ENCODE measurements at places on chromosomes 7 and 10.

- DNase-seq: no peak
Observed at GRCh38 chr7:55335151-55335550, 30.0 kb upstream of the LANCL2 start.

GRCh38 chr7:139950881-139951525 is 111.7 kb downstream of the PARP12 start:
- no peak for DNase-seq

- DNase-seq: no peak
Observed at GRCh38 chr10:119341459-119342301, 134.3 kb downstream of the GRK5 start.

- DNase-seq: no peak
Observed at GRCh38 chr7:107946451-107946850, 55.5 kb downstream of the DLD start.

GRCh38 chr7:158742065-158742821 is 37.6 kb upstream of the NCAPG2 start:
- no peak for DNase-seq

- DNase-seq: no peak
Observed at GRCh38 chr10:75487755-75488125, 56.3 kb downstream of the LRMDA start.

- DNase-seq: no peak
Observed at GRCh38 chr7:17497549-17498167, 199.2 kb downstream of the AHR start.

GRCh38 chr10:26887611-26888215 is 27.0 kb upstream of the ABI1 start:
- DNase-seq: no peak

- DNase-seq: no peak
Observed at GRCh38 chr10:119496273-119496672, 46.2 kb downstream of the RGS10 start.

GRCh38 chr10:130747356-130747755 is 564.2 kb downstream of the TCERG1L start:
- no peak for DNase-seq

DNA sequence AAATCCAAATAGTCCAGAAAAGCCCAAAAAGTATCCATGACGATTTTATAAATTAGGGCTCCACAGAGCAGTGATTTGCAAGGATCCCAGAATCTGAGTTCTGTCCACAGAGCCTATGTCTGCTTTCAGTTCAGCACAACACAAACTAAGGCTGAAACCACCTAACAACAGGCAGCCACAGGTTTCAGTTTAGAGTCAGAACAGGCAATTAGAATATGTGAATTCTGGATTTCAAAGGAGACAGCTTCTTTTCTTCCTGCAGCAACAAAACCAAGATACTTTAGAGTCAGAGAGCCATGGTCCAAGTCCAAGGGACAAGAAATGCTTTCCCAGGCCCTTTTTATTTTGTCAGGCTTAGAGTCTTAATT is 23.6 kb downstream of the IFIT3 start:
- no peak for DNase-seq

DNA sequence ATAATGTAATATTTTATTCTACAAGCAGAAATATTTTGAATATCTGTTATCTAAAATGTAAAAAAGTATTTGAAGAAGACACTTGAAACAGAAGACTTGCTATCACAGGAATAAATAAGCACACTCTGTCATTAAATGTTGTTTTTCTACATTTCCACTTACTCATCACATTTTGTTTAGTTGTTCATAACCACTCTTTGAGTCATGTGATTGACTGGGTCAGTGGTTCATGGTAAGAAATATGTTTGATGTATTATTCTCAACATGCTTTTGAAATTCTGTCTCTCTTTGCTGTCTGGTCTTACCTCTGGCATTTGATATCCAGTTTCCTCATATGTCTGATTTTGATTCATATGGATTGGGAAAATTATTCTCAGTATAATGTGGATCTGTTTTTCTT is 171.8 kb downstream of the SUGCT start:
- DNase-seq: no peak

DNA sequence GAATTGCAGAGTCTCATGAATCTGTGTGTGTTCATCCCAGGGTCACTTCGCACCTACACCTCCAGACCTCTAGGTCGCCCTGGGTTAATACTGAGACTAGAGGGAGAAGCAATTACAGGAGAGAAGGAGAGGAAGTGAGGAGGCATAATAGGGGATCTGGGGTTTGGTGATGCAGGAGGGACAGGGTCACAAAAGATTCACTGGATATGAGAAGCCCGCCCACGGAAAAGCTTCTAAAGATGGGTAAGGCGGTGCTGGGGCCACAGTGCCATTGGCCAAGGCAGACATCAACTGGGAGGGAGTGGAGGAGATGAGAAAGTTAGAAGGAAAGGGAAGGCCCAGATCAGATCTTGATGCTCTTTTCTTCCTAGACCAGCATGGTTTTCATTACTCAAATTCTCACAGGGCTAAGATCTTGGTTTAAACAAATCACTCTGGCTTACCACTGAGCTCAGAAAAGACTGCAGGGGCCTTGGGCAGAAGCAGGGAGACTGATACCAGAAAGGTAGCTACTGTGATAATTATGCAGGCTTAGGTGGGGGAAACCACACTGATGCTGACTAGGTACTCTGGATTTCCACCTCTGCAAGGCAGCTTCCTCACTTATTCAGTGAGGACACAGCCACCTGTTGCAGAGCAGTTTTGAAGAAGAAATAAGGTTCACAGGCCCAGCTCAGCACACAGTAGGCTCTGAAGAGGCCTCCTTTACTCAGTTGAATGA is 17.4 kb upstream of the ZNF273 start:
- no peak for DNase-seq

DNA sequence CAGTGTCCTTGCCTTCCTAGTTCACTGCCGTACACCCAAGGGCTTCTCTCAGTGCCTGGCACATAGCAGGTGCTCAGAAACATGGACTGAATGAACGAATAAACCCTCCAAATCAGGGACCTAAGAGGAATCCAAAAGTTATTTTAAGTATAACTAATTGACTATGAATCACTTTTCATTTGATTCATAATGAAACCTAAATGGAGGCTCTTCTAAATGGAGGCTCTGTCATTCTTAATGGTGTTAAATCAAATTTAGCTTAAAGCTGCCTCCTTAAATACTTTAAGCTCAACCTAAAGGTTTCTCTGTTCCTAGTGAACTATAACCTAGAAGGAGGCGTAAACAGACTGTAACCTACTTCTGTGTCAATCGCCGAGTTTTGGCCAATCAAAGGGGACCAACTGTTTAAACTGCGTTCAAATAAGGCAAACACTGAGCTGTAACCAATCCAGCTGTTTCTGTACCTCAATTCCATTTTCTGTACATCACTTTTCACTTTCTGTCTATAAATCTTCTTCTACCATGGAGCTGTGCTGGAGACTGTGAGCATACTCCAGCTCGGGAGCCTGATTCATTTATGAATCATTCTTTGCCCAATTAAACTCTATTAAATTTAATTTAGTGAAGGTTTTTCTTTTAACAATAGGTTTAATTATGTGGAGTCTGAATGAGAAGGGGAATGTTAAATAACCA is 11.0 kb downstream of the PYROXD2 start:
- DNase-seq: no peak

- no peak for DNase-seq
Observed at GRCh38 chr10:99450624-99451498, 20.4 kb upstream of the GOT1 start.

DNA sequence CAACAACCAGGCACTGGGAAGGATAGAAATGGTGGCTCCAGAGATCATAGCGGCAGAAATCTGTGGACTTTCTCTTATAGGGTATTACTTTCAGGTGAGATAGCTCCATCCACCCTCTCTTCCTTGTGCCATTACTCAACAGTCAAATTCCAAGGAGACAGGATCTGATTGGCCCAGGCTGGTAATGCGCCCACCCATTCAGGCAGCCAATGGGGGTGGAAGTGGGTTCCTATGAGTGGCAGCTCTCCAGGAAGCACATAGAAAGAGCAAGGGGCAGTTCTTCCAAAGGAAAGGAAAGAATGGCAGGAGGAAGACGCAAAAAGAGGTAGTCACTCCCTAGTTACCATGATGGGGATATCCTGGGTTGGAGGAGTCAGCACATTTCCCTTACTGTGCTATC is 94.4 kb downstream of the STRA8 start:
- no peak for DNase-seq
